ENCODE measurements at places on chromosomes 3 and 15.

DNA sequence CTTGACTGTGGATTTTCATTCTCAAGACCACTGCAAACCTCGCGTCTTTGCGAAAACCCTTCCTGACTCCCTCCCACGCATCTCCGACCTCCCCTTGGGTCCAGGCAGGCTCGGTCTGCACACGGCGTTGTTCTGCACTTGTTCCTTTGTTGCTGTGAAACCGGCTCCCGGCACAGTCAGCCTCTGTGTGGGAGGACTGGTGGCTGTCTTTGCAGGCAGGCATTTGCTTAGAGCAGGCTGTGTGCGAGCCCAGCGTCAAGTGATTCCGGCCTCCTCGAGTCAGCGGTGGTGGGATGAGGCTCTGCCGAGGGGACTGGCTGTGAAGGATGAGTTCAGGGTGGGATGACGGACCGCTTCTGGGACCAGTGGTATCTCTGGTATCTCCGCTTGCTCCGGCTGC is 102.6 kb upstream of the ROPN1 start:
- DNase-seq, result no peak

GRCh38 chr3:47034868-47035489 is 55.5 kb downstream of the NBEAL2 start:
- DNase-seq, result no peak

DNA sequence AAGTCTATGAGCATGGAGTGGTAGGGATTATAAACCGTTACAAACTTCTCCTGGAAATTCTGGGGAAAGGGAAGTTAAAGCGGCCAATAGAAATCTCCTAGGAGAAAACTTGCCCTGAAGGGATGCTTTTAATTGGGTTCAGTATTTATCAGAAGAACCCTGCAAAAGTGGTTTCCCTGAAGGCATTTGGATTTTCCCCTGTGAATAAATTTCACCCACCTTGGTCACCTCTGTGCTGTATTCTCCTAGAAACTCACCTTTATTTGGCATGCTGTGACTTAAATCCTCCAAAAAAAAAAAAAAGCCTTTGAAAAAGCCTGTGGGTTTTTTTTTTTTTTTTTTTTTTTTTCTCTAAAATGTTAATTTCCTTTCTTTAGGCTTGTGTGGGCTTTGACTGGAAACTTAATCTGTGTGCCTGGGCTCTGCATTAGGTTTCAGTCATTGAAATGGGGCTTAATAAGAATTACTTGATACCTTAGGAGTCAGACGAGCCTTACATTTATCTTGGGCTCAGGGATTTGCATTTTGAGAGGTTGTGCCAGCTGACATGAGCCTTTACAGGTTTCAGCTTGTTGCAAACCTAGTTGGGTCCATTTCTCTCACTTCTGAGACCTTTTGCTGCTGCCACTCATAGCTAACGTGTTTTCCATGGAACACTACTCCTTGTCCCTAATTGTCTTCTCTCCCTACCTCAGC is 22.0 kb downstream of the TGFBR2 start:
- DNase-seq, result no peak

DNA sequence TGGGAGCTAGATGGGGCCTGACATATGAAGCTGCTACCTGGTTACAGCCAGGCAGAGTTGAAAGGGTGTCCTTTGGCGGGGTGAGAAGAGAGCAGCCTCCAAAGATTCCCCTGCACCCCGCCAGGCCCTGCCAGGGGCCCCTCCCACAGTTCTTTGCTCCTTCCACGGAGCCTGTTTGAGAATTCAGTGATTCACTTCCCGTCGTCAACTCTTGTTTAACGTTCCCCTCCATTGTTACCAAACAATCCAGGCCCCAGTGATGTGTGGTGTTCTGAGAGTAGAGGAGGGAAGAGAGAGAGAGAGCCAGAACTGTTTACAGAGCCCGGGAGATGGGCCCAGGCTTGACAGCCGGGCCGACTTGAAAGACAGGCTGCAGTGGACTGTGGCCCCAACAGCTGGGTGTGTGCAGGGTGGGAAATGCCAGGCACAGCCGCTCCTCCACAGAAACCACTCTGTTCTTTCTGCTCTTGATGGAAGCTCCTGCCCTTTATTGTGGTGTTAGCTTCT is 81.5 kb downstream of the SMAD3 start:
- no peak for DNase-seq

DNA sequence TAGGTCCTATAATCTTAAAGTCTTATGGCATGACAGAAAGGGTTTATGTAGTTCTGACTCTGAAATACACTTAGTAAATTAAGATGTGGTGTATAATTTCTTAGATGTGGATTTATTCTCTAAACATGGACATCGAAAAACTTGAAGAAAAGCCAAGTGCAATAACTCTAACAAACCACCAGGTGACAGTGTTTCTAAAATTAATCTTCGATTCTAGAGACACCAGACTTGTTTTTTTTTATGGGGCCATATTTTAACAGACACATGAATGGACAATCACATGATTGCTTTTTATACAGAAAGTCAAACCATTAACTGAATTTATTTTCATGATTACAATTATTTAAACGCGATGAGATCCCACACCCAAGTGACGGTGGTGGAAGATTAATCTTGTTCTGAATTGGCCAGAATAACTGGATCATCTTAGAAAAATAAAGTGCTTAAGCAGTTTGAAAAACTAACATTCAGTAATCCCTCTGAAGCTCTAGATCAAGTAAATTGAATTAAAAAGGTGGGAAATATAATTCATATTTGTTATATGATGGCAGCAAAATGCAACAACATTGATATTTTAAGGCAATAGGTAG is 305.1 kb downstream of the LSAMP start:
- no peak for DNase-seq

DNA sequence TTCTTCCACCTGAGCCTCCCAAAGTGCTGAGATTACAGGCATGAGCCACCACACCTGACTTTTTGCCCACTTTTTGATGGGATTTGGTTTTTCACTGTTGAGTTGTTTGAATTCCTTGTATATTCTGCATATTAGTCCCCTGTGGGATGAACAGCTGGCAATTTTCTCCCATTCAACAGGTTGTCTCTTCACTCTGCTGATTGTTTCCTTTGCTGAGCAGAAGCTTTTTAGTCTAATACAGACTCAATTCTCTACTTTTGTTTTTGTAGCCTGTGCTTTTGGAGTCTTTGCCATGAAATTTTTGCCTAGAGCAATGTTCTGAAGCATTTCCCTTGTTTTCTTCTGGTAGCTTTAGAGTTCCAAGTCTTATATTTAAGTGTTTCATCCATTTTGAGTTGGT is 62.7 kb upstream of the MFGE8 start:
- DNase-seq, result no peak

DNA sequence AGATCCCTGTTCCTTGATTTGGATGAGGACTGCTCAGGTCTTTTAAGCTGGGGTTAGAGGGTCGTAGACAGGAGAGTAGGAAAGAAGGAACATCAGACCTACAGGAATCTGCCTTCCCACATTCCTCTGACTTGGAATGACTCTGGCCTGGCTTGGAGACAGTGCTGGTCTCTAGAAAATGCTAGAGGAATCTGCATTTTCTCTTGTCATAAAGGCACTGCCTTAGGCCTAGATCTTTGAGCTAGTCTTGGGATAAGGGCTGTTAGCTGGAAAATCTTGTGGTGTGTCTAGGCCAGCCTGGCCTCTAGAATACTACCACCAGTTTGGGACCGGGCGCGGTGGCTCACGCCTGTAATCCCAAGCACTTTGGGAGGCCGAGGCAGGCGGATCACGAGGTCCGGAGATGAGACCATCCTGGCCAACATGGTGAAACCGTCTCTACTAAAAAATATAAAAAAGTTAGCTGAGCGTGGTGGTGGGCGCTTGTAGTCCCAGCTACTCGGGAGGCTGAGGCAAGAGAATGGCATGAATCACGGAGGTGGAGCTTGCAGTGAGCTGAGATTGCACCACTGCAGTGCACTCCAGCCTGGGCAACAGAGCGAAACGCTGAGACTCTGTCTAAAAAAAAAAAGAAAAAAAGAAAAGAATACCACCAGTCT is 17.3 kb upstream of the BSN start:
- no peak for DNase-seq

GRCh38 chr3:177753451-177754155 is 556.3 kb upstream of the TBL1XR1 start:
- DNase-seq, result no peak

- DNase-seq, result no peak
These were observed 42.2 kb downstream of the ZNF609 start for GRCh38 chr15:64502551-64502950.

DNA sequence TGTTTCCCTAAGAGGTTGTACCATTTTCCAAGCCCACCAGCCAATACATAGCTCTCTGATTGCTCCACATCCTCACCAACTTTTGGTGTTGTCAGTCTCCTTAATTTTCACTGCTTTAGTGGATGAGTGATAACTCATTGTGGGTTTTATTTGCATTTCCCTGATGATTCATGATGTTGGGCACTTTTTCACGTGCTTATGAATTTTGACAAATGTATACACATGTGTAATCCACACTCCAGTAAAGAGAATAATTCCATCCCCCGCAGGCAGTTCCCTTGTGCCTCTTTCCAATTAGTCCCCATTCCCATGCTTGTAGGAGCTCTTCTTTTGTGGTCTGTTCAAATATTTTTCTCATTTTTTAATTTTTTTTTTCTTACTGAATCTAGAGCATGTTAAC is 52.4 kb downstream of the ANP32A start:
- no peak for DNase-seq

GRCh38 chr3:152609891-152610290 is 225.0 kb upstream of the P2RY1 start:
- DNase-seq, result no peak

- DNase-seq, result no peak
These were observed 50.4 kb downstream of the ATP2B2 start for GRCh38 chr3:10454907-10455544.

DNA sequence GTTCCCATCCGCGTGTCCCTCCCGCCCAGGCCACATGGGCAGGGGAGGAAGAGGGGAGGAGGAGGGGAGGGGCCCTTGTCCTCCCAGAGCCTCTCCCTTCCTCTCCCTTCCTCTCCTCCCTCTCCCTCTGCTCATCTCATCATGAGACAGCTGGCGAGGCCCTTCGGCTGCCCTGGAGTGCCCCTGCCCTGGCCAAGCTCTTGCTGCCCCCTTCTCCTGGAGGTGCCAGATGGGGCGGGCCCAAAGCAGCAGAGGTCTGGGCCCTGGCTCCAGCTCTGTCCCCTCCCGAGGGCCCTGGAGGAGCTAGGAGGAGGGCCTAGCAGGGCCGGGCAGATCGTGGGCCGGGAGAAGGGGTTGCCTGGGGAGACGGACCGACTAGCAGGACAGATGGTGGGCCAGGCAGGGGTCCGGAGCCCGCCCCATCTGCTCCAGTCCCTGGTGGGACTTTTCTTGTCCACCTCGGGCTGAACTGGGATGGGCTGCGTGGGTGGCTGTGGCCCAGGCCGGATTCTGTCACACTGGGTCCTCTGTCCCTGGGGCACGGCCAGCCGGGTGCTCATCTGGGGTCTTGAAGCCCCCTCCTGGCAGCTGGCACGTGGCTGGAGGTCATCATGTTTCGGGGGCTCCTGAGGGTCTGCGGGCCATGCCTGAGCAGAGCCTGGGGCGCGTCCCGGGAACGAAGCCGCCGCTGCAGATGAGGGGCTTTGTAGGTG is 183.4 kb downstream of the GOLGA6L6 start:
- DNase-seq, result no peak

DNA sequence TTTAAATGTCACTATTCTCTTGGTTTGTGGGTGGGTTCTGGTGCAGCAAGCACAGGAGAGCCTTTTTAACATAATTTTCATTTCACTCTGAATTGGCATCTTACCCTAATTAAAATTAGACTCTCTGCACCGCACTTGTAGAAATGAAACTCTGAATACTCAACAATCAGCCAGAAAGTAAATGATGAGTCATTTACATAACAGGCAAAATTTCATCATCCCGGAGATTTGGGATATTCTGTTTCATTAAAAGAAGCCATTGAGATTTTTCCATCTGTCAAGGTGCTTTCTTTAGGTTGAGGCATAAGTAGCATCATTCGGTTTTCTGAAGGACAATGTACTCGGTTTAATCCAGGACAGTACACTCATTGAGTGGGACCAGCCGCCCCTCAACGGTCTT is 111.0 kb downstream of the RFTN1 start:
- no peak for DNase-seq

- no peak for DNase-seq
These were observed 71.5 kb downstream of the FAM174B start for GRCh38 chr15:92584105-92584504.

DNA sequence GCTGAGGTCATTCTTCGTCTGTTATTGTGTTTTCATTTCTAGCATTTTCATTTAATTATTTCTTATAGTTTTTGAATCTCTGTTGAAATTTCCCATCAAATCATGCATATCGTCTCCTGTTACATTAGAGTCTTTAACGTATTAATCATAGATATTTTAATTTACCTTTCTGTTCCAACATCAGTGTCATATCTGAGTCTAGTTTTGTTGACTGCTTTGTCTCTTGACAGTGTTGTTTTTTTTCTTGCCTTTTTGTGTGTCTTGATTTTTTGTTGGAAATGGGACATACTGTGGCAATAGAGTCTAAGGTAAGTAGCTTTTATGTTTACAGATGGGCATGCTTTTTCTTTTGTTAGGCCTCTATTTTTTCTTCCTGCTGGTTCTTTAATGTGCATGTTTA is 286.8 kb upstream of the THRB start:
- DNase-seq, result no peak

DNA sequence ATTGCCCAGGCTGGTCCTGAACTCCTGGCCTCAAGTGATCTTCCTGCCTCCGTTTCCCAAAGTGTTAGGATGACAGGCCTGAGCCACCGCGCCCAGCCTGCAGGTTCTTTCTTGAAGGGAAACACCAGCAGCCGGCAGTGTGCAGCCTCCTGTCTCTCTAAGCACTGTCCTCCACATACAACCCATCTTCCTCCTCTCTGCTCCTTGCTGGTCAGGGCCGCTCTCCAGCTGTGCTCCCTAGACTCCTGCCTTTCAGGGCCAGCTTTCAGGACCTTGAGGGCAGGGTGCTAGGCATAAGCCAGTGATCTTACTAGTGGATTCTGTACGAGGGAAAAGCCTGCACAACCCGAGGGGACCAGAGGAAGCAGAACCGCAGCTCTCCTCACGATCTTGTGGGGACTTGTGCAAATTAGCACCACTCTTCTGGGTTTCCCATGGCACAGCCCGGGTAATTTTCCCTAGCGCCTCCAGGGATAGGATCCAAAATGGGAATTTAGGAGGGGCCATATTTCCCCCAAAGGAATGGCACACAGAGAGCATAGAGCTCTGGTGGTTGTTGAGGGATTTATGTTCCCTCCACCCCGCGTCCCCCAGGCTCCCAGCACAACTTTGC is 18.2 kb upstream of the CORO2B start:
- DNase-seq, result no peak

GRCh38 chr3:15171096-15171495 is 35.0 kb upstream of the CAPN7 start:
- DNase-seq, result no peak

DNA sequence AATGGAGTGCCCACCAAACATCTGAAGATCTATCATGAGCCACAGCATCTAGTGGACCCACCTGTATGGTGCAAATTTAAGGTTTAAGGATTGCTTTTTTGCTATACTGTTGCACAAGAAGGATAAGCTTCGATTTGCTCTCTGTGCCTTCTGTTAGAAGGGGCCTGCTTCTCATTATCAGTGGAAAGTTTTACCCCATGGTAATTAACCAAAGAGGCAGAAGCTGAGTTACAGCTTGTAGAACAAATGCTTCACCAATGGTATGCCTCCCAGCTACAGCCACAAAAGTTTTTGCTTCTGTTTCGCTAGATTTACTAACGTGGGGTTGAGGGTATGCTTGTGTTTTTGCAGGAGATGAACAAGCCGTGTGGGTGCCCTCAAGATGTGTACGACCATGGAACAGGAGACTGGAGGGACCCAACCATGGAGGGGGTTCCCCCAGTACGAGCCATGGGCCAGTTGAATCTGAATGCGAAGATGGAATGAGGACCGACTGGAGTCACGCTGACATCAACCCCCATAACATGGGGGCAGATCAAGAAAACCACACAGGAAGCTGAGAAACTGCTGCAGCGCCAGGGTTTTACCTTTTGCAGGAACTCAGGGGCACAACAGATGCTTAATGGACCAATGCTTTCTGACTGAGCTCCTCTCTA is 43.5 kb downstream of the ACAD9 start:
- no peak for DNase-seq

Data from endothelial cell (in vitro differentiated cells).